ENCODE measurements at places on chromosomes 3 and 15.

DNA sequence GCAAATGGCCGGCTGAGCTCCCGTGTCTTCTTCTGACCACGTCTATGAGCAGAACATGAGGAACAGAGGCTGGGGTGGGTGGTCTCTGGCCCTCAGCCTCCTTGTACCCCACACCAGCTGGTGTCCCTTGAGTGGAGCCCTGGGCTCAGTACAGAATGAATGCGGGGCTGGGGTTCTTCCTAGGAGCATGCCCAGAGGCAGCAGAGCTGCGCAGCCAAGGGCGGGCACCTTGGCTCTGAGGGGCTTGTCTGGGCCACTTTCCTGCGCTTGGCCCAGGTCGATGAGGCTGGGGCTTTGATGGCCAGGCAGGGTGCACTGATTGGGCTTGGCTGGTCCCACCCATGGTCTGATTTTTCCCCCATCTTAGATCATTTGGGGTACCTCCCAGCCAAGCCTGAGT is 6.4 kb downstream of the SCN5A start:
- DNase-seq = no peak

GRCh38 chr3:62252438-62253157 is 120.8 kb downstream of the FEZF2 start:
- DNase-seq = no peak

DNA sequence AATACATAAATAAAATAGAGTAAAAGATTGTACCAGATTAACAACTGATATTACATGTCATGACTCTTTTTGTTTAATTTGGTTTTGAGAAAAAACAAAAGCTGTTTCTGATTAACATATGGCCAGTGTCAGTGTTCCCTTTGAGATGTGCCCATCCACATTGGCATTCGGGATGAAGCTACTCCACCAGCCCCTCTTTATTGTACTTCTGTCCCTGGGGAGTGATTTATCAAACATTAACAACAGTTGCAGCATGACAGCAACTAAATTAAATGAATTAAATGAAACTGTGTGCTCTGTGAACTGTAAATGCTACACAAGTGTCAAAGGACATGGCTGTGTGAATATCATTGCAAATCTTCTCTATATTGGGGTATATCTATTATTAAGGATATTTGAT is 25.9 kb upstream of the MTMR10 start:
- no peak for DNase-seq

DNA sequence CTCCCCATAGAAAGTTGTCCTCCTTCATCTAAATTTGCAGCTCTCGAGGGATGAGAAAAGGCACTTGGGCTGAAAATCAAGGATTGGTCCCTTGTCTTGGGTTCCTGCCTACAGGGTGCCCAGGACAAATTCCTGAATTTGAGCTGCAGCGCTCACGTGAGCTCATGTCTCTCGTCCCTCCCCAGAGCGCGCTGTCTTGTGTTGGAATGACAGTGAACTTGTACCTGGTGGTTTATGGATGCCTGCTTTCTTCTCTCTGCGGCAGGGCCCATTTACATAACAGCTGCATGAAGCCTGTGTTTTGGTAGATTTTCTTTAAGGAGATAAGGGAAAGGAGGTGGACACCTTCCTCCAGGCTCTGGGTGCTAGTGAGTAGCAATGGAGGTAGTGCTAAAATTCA is 4.3 kb downstream of the RYR3 start:
- DNase-seq = no peak

DNA sequence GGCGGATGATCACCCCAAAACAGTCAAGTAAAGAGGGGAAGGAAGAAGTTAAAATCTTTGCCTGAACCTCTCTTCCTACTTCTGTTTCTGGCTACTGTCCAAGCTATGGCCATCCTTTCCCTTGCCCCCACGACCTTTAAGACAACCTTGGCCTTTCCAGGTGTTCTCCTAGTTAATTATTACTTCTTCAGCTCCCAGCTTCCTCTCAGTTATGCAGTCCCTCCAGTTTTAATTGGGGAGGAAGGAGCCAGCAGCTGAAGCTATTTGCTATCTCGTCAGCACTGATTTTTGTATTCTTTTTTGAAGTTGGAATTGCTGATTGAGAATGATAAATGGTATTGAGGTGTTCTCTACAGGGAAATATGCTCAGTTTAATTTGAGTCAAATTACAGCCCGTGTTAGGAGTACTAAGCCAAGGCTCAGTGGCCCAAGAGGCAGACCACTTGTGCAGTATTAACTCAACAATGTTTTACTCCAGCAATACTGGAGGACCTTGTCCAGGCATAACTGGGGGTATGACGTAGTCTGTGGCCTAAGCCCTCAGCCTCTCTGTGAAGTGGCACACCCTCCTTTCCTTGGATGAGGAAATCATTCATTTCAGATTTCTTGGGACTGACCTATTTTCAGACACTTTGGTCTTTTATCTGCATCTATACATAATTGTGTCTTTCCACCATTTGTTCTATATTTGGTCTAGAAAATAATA is 336.9 kb downstream of the SLC9A9 start:
- no peak for DNase-seq

DNA sequence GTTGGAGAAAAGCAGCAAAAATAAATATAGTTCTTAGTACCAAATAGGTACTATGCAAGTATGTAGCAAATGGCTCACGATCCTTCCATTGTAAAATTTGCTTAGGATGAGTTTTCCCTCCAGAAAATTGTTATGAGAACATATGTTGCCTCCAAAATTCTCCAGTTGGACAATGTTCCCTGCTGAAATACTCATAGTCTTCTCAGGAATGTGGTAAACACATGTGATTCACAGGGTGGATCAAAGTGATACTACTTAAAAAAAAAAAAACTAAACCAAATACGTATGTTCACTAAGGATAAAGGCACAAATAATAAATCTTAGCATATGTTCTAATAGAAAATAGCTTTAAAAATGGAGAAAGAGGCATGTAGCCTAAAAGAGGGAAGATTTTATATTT is 84.3 kb upstream of the ZNF385D start:
- DNase-seq = no peak

DNA sequence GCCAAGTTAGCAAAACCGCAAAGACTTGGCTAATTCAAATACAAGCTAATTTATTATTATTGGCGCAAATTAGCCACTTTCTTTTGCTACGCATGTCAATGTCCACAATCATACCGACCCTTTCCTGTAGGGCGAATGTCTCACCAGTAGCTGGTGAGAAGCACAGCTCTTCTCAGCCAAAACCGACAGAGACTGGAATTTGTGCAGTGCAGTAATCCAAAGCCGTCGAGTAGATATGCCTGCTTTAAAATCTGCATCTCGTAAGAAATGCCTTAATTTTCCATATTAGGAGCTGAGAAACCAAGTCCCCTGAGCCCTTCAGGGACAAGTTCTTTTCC is 614 bp upstream of the MINDY2 start:
- no peak for DNase-seq

DNA sequence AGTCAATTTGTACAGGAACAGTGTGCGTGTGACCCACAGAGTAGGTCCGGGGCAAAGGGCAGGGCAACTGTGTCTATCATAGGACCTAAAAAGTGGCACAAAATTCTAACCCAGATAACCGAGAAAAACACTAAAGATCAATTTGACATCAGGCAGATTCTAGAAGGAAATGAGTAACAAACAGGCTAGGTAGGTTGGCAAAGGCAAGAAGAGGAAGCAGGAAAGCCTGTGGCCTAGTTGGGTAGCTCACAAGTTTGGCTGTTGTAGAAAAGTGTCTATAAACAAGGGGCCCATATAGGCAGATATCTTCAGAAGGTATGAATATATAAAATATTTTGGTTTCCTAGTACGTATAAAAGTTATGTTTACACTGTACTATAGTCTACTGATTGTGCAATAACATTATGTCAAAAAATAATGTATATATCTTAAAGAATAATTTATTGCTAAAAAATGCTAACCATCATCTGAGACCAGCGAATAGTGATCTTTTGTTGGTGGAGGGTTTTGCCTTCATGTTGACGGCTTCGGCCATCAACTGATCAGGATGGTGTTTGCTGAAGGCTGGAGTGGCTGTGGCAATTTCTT is 13.3 kb upstream of the OR5K1 start:
- no peak for DNase-seq

DNA sequence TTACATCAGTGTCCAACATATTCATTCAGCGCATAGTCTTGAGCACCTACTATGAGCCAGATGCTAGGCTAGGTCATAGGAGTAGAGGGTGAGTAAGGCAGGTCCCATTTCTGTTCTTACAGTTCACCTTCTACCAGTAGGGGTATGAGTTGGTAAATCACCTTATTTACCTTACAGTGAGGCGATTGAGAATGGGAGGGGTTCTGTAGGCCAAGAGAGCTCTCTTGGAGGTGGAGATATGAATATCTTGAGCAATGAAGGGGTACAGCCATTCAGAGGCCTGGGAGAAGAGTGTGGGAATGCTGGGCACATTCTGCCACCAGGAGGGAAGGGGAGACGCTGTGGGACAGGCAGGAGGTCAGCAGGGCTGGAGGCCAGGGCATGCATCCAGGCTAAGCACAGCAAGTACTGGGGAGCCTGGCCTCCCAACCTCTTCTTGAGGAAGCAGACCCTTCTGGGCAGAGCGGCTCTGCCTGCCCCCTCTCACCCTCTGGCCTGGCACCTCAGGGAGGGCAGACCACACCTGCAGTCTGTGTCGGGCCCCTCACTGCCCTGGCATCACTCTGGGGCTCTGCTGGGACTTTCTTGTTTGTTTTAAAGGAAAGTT is 123.4 kb downstream of the EEFSEC start:
- no peak for DNase-seq

DNA sequence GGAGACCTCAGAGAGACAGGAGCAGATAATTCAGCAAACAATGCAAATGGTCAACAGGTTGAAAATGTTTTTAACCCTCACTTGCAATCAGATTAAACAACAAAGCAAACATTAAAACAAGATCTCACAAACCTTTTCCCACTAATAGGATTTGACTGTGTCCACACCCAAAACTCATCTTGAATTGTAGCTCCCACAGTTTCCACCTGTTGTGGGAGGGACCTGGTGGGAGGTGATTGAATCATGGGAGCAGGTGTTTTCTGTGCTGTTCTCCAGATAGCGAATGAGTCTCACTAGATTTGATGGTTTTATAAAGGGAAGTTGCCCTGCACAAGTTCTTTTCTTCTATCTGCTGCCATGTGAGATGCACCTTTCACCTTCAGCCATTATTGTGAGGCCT is 1.3 kb upstream of the LYSMD4 start:
- DNase-seq = no peak

DNA sequence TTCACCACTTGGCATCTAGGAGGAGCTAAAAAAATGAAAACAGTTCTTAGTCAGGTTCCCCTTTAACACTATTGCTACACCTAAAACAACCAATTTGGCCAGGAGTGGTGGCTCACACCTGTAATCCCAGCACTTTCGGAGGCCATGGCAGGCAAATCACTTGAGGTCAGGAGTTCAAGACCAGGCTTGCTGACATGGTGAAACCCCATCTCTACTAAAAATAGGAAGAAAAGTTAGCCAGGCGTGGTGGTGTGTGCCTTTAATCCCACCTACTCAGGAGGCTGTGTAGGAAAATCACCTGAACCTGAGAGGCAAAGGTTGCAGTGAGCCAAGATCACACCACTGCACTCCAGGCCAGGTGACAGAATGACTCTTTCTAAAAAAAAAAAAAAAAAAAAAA is 124.1 kb downstream of the DGKG start:
- no peak for DNase-seq

GRCh38 chr3:34864011-34864410 is 775.3 kb upstream of the ARPP21 start:
- no peak for DNase-seq

GRCh38 chr3:123859177-123859576 is 25.0 kb downstream of the MYLK start:
- no peak for DNase-seq

DNA sequence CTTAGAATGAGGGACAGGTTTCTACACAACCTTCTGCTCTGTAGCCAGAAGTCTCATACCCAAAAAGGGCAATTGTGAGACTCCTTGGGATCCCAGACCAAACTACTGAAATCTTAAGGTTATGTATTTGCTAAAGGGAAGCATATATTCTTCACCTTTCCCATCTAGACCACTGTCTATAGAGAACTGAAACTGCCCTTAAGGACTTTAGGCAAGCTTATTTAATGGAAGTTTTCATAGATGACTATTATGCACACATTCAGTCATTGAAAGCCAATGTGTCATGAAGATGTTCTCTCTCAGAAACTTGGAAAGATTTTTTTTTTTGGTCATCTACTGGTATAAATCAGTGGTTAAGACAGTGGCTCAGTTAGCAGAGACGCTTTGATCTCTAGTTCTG is 365.3 kb downstream of the MCTP2 start:
- DNase-seq = no peak

DNA sequence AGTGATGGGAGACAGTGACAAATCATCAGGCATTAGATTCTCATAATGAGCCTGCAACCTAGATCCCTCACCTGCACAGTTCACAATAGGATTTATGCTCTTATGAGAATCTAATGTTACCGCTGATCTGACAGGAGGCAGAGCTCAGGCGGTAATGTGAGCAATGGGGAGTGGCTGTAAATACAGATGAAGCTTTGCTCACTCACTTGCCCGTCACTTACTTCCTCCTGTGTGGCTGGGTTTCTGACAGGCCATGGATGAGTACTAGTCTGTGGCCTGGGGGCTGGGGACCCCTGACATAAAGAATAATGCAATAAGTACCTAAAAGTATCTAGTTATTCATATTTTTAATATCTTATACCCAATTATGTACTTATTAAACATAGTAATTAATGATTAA is 15.6 kb downstream of the IQCB1 start:
- DNase-seq = no peak

- DNase-seq = no peak
Observed at GRCh38 chr3:127964816-127965215, 49.8 kb downstream of the KBTBD12 start.

- DNase-seq = no peak
Observed at GRCh38 chr3:192819001-192819569, 91.7 kb upstream of the FGF12 start.

DNA sequence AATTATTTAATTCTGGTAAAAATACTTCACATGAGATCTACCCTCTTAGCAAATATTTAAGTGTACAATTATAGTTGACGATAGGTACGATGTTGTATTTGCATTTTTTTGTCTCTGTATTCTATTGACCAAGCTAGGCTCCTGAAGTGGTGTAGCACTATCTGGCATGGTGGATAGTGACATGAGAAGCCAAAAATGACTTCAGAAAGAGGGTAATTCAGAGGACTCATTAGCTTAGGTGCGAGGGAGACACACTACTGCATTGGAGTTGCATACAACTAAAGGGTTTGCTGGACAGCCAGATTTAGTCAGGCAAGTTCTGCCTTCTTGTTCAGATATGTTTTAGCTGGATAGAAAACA is 50.6 kb downstream of the KBTBD8 start:
- DNase-seq = no peak

- DNase-seq = no peak
Observed at GRCh38 chr15:50275908-50276307, 10.4 kb upstream of the HDC start.

- no peak for DNase-seq
Observed at GRCh38 chr15:43347114-43347513, 16.7 kb upstream of the LCMT2 start.

DNA sequence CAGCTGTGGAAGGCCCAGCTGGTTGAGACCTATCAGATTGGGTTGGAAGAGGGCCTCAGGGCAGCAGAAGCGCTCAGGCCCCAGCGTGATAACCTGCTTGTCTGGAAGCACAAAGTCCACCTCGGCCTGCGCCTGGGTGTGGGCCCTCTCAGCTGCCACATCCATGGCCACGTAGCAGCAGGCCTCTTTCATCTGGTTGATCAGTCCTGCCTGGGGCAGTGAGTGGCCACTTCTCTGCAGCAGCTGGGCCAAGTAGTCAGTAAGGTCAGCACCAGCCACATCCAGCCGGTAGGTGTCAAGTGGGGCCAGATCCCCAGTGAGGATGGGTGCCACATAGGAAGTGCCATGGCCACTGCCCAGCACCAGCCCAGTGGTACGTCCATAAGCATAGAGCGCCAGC is 3.9 kb upstream of the CAMKV start:
- DNase-seq = no peak
